ENCODE measurements at places on chromosomes 2 and 18.

DNA sequence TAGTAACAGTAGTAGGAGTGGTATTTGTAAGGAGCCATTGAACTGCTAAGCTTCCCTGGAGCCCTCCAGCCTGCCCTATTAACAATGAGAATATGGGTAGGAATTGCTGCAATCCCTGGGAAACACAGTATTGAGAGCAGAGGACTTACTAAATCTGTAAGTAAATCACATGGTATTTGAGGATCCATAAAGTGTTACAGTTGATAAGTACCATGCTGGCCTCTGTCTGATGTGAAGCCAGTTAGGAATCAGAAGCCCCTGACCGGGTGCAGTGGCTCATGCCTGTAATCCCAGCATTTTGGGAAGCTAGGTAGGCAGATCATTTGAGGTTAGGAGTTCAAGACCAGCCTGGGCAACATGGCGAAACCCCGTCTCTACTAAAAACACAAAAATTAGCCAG lies 224.6 kb downstream of the C1D start:
- no peak for DNase-seq

- no peak for DNase-seq
Measured at GRCh38 chr18:77323640-77324299, 74.1 kb downstream of the GALR1 start.

DNA sequence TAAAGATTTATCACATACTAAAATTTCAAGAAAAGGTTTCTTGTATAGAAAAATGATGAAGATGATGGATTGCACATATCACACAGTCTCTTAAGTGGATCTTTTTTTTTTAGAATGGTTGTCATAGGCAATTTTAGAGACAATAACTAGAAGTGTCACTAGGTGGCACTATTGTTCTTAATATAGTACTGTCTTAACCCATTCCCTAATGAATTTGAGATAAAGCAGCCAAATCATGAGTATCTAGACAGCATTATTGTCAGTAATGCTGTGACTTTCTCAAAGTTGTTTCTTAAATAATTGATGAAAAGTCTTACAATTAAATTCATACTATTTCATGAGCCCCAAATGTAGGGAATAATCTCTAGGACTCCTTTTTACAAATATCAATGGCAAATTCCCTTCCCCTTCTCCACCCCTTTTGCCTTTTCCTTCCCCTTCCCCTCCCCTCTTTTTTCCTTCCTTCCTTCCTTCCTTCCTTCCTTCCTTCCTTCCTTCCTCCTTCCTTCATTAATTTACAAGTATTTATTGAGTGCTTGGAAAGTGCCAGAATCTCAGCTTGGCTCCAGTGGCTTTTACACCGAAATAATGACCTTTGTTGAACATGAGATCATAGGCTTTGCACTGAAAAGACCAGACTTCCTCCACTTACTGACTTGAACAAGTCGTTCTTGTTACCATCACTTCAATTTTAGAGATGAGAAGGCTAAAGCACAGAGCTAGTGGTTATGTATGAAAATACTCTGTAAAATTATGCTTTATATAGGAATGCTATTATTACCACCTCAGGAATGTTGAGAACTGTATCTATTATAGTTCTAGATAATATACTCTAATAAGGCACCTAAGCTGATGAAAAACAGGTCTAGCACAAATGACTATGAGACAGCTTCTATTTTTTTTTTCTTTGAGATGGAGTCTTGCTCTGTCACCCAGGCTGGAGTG lies 19.8 kb downstream of the MYL12B start:
- peak; percentile 85 for DNase-seq

DNA sequence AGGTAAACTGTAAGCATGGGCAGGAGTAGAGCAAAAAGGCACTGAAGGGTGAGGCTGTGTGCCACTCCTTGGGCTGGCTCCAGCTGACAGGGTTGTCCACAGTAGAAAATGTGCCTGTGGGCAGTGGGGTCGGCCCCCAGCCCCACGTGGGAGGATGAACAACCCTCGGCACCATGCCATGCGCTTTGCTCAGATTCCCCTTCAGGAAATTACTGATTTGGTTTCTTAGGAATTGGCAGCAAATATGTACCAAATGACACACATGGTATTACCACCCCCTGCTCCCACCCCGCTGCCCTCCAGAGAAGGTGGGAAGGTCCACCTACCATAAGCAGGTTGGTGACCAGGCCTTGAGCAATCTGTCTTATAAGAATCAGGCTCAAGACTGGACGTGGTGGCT lies 13.6 kb downstream of the ADCY3 start:
- no peak for DNase-seq

DNA sequence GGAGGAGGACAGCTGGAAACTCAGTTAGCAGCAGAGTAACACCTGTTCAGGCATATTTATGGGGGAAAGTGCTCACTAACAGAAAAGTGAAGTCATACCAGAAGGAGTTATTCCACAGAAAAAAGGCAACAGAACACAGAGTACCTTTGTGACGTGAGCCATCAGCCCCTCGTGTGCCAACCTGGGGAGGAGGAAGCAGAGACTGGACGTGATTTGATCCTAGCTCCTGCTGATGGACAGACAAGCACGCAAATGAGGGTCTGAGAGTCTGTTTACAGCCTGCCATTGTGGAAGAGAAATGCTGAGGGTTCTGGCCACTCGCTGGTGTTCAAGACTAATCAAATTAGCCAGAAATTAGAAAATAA lies 120.7 kb downstream of the ZNF521 start:
- DNase-seq = no peak

DNA sequence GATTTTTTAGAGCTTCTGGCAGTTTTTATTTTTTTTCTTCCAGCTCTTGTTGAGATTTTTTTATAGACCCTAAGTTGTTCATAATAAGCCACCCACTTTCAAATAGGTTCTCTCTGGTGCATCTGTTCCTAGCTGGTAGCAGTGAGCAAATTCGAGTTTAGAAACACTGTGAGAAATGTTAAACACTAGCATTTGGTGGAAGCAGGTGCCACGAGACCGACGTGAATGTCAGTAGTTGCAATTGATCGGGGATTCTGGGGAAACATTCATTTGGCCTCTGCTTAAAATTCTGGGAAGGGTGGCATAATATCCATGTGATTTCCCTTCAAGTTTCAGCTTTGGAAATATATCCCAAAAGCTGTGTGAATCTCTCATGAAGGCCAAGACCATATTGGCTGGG lies 435.0 kb downstream of the RNF144A start:
- DNase-seq = no peak

DNA sequence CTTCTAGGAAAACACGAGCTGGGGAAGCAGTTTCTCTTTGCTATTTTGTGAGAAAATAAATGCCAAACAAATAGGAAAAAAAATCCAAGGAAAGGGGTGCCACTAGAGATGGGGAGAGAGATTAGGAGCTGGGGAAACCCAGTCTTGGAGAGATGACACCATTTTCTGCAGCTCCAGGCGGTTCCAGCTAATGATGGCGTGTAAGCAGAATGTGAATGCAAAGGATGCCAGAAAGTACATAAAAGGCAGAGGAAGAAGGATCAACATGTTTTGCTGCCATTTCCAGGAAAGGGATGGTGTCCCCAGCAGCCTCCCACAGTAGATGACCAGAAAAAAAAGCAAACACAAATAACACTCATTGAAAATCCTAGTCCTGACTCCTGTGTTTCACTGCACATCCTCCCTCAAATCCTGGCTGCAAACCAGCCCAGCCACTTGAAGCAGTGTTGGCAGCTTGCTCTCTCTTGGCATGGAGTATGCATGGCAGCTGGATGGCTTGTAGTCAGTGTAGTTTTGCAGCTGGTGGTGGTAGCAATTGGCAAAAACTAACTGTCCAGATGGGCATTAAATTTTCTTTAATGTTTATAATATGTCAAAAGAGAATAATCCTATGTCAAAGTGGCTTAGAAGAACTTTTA lies 93.6 kb downstream of the FTCDNL1 start:
- peak; percentile 76 for DNase-seq

- DNase-seq = no peak
Measured at GRCh38 chr2:191522478-191523120, 155.3 kb upstream of the NABP1 start.

DNA sequence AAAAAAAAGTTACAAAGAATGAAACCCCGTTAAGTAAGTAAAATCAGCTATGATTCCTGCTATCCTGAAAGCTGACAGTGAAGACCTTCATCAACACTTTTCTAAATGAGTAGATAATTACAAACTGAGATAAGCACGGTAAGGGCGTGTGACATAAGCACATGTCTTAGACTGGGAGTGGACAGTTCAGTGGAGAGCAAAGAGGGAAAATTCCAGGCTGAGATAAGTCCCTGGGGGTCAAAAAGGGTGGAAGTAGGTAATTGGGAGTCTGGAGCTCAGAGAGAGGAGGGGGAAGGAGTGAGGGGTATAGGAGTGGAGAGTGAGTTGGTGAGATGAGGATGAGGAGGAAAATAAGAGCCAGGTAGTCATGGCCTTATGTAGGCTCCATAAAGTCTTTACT lies 4.4 kb upstream of the IL1A start:
- DNase-seq = no peak

- DNase-seq = no peak
Measured at GRCh38 chr18:50424877-50425690, 50.2 kb downstream of the SKA1 start.

GRCh38 chr2:173986805-173987204 lies 21.6 kb upstream of the SP3 start:
- peak; percentile 69 for DNase-seq

- peak; percentile 48 for DNase-seq
Measured at GRCh38 chr2:102615620-102616436, 3.5 kb upstream of the SLC9A2 start.

DNA sequence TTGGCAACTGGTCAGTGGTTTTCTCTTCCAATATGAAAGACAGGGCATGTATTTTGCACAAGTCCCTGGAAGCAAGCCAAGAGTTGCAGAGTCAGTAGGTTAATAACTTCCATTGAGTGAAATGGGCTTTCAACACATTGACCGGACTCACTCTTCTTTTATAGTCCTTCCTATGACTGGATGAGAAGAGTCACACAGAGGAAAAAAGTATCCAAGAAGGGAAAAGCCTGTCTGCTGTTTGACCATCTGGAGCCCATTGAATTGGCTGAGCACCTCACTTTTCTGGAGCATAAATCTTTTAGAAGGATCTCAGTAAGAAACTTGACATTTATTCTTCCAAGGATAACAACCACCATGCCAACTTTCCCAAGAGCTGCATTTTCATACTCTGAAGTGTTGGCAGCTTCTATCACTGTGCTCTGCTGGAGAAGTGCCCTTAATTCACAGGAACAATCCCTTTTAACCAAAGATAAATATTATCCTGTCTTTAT lies 45.4 kb downstream of the RASGRP3 start:
- DNase-seq = peak; percentile 67

DNA sequence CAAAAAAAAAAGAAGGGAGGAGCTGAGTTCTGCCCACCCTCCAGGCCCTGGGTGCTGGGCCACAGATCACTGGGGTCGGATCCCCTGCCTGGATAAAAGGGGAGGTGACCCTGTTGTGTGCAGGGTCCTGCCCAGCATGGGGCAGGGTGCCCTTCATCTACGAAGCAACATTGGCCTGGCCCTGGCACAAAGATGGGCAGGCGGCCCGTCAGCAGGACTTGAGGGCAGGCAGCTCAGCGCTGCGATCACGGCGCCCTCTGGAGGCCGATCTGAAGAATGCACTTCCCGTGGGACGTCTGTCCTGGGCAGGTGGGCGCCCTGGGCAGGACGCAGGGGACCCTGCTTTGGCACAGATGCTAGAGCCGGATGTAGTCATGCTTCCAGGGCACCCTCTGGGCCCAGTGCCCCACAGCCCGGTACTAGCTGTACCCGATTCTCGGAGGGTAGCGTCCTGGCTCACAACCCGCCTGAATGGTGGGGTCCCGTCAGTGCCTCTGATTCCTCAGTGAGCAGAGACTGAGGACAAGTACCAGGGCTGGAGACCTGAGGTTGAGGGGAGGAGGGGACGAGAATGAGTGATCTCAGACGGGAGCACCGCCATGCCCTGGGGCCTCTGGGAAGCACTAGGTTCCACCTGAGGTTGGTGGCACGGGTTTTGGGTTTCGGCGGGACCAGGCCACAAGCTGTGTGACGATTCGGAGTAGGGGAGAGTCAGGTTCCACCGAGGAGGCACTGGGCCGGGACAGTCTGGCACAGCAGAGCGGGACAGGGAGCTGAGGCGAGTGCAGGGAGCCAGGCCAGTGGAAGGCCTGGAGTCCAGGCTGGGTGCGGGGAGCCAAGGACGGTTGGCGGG lies 18.0 kb downstream of the ARID5A start:
- DNase-seq = no peak

DNA sequence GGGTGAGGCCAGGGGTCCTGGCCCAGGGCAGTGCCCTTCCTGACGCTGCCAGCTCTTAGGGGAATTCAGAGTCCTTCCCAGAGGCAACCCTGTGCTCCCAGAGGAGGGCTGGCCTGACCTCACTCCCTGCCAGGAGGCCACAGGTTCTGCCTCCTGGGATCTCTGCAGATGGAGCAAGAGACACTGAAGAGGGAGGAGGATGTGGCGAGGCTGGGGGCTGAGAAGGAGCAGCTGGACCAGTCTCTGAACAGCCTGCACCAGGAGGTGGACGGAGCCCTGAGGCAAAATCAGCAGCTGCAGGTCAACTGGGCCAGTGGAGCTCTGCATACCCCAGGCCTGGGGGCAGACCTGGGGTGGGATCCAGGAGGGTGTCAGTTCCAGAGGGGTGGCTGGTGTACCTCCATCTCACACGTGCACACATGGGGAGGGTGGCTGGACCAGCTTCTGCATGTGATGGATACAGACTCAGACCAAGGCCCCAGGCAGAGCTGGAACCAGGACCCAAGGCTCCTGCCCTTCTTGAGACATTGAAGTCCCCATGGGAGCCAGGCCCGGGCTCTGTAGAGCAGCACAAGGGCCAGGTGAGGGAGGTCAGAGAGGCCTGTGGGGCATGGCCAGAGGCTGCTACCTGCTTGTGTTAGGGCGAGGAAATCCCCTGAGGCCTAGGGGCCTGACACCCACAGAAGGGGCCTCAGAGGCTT lies 9.7 kb upstream of the SNED1 start:
- no peak for DNase-seq

GRCh38 chr2:122999258-122999657 lies 1025.8 kb upstream of the CNTNAP5 start:
- DNase-seq = no peak

GRCh38 chr2:112187805-112188596 lies 49.8 kb downstream of the FBLN7 start:
- no peak for DNase-seq

DNA sequence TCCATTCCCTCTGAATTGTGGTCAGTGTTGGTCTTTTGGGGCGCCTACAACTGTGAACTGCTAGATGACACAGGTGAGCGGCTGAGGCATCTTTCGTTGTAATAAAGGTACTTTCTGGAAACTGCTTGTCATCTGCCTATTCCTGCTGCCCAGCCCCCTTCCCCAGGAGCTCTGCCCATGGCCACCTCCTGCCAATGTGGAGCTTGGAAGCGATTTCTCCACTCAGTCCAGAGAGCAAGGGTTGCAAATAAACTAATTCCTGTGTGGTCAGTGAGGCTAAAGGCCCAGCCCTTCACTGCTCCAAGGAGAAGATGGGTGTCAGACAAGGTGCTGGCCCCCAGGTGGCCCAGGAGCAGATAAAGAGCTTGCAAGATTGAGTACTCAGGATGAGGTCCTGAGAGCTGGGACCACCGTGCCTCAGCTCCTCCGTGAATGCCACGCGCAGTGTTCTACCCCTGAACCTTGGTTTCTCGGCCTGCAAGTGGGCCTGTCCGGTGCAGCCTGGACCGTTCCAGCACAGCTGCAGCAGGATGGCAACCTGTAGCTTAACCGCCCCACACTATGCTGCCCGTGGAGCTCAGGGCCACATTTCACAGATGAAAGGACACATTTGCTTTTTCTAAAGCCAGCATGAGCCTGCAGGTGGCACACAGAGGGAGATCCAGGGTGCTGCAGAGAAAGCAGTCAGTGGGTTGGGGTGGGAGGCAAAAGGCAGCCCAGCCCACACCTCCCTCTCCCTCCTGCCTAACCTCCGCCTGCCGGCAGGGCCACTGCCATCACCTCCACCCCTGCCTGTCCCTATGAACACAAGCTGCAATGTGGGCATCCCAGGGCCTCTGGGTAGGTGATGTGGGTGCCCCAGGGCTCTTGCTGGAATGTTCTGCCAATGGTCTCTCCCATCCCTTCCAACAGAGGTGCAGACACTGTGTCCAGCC lies 78.7 kb upstream of the OTOF start:
- no peak for DNase-seq
